Caki2 (cell line): ENCODE measurements at places on chromosomes 11 and 22. TPM values are rescaled to one million over a fixed set of nuclear protein-coding genes. Genes with fewer than 3 reads are reported as not detected.

GRCh38 chr11:91350931-91351330 lies 873.7 kb upstream of the FAT3 start:
- no peak for DNase-seq

- DNase-seq, result no peak
Observed at GRCh38 chr11:30316237-30316636, 6.7 kb upstream of the ARL14EP start.

- peak; percentile 17 for DNase-seq
Observed at GRCh38 chr22:29799217-29799680, 32.1 kb downstream of the UQCR10 start.

- no peak for DNase-seq
Observed at GRCh38 chr11:48008951-48009270, 28.6 kb downstream of the PTPRJ start.

GRCh38 chr22:43433451-43434274 lies 21.8 kb downstream of the MPPED1 start:
- DNase-seq, result no peak

- DNase-seq, result no peak
Observed at GRCh38 chr22:39958949-39959639, 1.1 kb upstream of the TMA7B start.

- DNase-seq, result no peak
Observed at GRCh38 chr11:75814363-75814676, 690 bp upstream of the UVRAG start.

DNA sequence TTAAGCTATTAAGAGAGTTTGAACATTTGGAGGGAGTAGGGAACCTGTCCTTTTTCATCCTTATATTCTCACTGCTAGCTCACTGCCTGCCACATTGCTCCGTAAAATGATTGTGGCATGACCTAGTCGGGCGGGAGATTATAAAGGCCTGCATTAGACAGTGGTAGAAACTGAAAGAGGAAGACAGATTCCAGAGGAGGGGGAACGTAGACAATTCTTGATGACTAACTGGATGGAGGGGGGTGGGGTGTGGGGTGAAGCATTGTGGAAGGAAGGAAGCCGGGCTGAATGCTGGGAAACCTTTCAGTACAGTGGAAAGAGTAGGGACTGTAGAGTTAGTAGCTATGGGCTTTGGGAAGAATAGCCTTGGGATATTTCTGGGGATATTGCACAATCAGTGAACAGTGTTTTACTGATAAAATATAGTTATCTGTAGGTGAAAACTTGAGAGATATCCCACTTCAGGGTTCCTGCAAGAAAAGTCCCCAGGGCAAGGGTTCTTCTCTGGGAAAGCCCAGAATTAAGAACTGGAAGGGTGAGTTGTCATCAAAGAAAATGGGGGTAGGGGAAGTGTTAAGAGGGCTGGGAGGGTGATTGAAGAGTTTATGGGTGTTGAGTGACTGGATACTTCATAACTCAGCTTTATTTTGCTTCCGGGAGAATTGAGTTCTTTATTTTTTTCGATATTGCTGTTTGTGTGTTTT lies 2.1 kb downstream of the MED15 start:
- DNase-seq, result peak; percentile 84

GRCh38 chr11:1892116-1892515 lies 421 bp upstream of the PRR33 start:
- no peak for DNase-seq

GRCh38 chr11:68658661-68659060 lies 25.7 kb upstream of the GAL start:
- DNase-seq, result no peak

GRCh38 chr11:78140392-78141077 lies 1.1 kb upstream of the ALG8 start:
- no peak for DNase-seq

DNA sequence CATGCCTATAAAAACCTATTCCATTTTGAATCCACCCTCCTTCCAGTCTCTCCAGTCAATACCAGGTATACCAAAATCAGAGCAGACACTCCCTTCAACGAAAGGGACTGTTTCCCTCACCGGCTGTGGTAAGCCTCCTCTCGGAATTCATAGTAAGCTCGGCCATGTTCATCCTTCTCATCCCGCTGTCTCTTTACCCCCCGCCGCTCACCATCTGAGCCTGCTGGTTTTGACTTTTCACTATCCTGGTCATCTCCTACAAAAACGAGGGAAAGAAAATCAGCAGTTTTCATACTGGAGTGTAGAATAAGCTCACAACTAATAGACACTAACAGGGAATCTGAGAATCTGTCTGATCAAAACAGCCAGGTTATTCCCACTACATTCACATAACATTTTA lies 3.1 kb downstream of the HNRNPUL2 start:
- DNase-seq, result no peak

DNA sequence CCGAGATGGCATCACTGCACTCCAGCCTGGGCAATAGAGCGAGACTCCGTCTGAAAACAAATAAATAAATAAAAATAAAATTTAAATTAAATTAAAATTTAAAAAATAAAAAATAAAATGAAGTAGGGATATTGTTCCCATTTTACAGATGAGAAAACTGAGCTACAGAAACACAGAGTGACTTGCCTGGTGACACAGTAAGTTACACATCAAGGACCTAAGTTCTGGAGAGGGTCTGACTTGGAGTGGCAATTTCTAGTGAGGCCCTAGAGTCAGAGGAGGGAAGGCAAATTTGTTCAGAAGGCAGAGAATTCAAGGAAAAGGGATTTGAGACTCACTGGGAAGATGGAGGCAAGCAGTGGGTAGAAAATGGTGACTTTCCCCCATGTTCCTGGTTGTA lies 2.0 kb downstream of the SCGB1A1 start:
- DNase-seq, result no peak

DNA sequence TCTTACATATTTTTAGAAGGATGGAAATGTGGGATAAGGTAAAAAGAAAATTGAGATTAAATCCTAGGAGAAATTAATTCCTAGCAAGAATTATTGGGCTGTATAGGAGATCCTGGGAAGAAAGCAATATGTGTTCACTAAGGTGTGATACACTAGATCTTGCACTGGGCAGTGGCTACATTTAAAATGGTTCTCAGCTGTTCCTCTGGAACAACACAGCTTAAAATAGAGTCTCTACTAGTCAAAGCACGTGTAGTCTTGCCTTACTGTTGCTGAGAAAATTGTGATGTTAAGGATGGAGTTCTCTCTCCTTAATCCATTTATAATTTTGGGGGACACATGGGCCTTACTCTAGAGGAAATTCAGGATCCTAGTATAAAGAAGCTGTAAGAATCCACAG lies 54.9 kb downstream of the EXT2 start:
- no peak for DNase-seq

- DNase-seq, result no peak
Observed at GRCh38 chr11:101323997-101324396, 194.4 kb upstream of the PGR start.

GRCh38 chr11:73750228-73750627 lies 10.6 kb downstream of the RAB6A start:
- peak; percentile 2 for DNase-seq

DNA sequence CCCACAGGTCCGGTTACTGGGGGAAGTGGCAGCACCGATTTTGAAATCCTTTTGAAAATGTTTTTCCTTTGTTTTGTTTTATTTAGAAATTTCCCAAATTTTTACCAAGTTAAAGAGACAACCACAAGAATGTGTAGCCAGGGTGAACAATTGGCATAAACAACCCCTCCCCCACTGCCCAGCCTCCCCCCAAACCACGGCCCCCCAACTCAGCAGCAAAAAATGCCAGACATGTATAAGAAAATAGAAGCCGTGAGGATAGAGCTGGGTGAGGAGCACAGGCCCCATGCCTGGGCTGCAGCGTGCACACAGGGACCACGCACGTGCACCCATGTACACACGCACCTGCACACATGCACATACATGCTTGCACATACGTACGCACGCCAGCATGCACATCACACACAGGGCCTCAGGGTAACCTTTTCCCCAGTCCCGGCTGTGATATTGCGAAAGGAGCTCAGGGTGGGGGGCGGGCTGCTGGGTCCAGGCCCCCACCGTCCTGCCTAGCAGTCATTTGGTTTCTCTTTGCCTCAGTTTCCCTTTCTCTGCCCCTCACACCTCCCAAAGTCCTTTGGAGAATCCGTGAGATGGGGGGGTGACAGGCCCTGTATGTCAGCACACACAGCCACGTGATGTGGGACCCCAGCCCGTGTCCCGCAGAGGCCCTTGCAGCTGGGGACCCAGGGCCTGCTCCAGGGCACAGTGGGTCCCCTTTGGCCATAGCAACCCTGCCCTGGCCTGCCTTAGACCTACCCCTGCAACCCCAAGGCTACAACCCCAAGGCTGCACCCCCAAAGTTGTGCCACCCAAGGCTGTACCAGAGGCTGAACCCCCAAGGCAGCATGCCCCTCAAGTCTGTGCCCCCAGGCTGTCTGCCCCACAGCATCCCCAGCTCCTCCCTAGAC lies 42.9 kb downstream of the IGF2 start:
- no peak for DNase-seq

DNA sequence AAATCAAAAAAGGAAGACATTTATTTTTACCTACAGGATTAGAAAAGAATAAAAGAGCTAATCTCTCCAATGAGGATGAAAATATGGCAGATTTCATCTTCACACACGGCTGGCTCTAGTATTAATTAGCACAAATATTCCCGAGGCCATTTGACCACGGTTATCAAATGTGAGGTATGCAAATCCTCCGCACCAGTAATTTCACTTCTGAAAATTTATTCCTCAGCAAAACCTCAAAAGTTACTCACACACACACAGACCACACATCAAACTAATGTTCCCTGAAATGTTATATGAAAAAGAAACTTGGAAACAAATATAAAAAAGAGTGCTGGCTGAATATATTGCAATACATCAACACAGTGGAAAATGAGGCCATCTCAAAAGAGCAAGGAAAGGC lies 32.8 kb downstream of the CELSR1 start:
- peak; percentile 39 for DNase-seq

- no peak for DNase-seq
Observed at GRCh38 chr11:74773476-74773875, 24.8 kb downstream of the RNF169 start.

DNA sequence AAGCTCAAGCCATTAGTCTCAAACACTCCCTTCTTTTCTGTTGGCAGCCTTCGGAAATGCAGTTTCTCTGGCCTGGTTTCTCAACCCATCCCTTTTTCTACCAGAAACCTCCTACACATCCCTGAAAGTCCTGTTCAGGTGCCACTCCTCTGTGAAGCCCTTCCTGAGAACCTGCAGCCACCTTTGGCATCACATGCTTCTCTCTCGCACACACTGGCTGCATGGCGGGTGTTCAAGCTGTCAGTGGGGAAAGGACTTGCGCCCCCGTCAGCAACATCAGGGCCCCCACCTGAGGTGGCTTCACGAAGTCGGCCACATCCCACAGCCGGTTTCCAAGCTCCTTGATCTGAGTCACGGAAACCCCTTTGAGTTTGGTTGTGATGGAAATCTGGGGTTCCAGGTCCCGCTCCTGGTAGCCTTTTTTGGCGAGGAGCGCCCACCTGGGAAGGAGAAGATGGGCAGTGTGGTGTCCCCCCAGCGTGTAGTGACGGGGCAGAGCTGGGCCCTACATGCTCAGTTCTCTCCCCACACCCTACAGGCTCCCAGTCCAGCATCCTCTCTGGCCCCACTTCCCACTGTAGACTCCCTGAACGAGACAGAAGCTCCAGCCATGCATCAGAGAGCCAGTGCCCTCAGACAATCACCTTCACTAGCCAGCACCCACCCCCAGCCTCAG lies 1.7 kb upstream of the LRRC74B start:
- no peak for DNase-seq

The ABCG4 gene
- total RNA-seq, result not detected in 2 replicates

The OR52L1 gene
- total RNA-seq, result not detected in 2 replicates

The CECR2 gene
- total RNA-seq, result 0.06 and 0.24 TPM in 2 replicates

The CD3D gene
- not detected in 2 replicates for total RNA-seq

The TRIM49 gene
- total RNA-seq, result not detected in 2 replicates

The SMPD1 gene
- 13.0 and 14.9 TPM in 2 replicates for total RNA-seq

The OR5B21 gene
- not detected in 2 replicates for total RNA-seq

The SMIM35 gene
- not detected in 2 replicates for total RNA-seq

The MMP27 gene
- not detected in 2 replicates for total RNA-seq
